NCI-H524 treated with DMSO at 0.1 percent for 48 hours (cell line): ENCODE measurements at places on chromosomes 3 and 15.

DNA sequence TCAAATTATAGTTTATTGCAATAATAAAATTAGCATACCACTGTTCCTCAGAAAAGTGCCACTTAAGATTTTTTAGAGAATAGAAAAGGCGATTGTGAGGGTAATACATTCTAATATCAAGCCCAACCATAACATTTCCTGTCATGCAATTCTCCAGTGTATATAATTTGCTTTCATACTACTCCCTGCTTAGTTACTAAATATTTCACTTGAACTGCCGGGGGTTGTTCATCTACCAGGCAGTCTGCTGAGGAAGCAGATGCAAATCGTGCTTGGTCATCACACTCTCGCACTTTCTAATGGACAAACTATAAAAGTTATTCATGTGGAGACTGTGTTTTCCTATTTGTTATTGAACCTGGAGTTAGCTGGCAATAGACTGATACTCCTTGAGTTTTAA lies 645.6 kb upstream of the CBLB start:
- DNase-seq: no peak

GRCh38 chr15:68466876-68467275 lies 34.9 kb upstream of the ITGA11 start:
- no peak for DNase-seq

GRCh38 chr15:33309602-33310276 lies 1.0 kb upstream of the RYR3 start:
- DNase-seq: no peak

GRCh38 chr3:89252860-89253259 lies 145.4 kb downstream of the EPHA3 start:
- DNase-seq: no peak

DNA sequence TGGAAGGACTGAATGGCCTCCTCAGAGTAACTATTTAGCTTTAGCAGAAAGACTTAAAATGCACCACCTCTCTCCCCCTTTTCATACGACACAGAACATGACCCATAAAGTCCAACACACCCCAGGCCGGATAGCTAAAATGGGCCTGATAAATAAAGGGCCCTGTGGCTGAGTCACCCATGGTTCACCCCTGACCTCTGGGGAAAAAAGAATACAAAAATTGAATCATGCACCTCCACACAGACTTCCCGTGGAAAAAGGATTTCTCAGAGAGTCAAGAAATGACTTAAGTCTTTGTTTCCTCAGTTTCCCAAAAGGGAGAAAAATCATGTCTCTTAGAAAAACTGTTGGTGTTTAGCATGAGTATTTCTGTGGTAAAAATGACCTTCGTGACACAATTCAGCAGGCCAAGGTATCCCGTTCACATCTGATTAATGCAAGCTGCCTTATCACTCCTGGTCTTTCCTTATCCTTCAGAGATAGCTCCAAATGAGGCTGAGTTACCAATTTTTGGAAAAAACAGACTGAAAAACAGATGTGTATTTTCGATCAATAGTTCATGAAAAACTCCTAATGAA lies 34.0 kb upstream of the ARHGEF3 start:
- no peak for DNase-seq

DNA sequence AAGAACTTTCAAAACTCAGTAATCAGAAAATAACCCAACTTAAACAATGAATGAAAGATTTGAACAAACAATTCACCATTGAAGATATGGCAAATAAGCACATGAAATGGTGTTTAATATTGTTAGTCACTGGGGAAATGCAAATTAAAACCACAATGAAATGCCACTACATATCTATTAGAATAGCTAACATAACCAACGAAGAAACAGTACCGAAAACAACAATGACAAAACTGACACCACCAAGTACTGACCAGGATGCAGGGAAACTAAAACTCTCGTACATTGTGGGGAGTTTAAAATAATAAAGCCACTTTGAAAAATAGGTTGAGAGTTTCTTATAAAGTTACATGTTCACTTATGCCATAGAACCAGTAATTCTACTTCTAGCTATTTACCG lies 69.1 kb downstream of the KBTBD8 start:
- no peak for DNase-seq

GRCh38 chr15:40277471-40277870 lies 5.4 kb downstream of the ANKRD63 start:
- no peak for DNase-seq

- DNase-seq: no peak
Observed at GRCh38 chr3:71056327-71056726, 527.2 kb downstream of the FOXP1 start.

DNA sequence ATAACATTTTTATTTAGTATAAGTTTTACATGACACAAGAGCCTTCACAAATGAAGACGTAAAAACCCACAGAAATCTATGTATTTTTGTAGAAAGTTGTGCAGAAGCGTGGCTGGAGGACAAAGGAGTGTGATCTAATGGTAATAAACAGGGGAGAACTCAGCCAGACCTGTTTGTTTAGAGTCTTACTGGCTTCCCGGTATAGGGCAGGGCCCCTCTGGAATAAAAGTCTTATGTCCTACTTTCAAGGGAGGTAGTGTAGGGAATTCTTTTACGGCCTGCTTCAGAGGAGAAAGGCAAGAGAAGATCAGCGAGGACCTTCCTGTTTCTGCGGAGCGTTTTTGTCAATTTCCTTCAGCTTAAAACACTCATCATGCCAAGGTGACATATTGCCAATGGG lies 103.6 kb downstream of the TGFBR2 start:
- DNase-seq: no peak
